GOT3 (cell line): ENCODE measurements at places on chromosomes 2 and 18.

- no peak for DNase-seq
Measured at GRCh38 chr18:9103376-9103873, 926 bp downstream of the NDUFV2 start.

GRCh38 chr2:206614811-206615210 lies 27.5 kb upstream of the FAM237A start:
- no peak for DNase-seq

DNA sequence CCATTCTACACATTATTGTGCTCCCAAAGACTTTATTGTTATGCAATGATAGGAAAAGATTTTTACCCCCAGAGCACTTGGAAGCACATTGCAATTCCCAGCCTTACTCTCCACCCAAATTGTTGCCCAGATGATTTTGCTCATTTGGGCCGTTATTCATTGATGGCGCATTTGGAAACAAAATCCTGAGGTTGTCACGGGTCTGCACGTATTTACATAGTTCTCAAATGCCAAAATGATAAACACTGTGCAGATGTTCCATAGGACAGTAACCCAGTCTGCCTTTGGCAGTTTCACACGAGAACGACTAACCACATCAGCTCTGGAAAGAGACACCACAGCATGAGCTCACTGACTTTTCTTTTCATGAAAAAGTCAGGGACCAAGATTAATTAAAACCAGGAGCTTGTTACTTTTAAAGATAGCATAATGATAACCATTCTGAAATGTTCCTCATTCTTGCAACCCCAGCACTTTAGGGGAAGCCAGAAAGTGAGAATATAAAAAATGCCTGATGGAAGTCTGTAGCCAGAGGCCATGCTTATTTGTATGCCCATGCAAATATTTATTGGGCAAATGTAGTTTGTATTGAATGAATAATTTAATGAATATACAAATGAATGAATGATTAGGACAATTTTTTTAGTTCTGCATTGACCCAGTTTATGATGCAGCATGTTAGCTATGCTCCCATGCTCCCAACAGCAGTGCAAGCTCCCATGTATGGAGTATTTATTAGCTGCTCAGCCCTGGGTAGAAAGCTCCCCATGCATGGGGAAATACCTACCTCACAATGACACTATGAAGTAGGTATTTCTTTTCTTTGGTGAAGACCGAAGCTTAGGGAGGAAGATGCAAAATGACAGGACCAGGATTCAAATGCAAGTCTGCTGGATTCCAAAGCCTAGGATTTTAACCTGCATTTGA lies 84.6 kb downstream of the MAIP1 start:
- no peak for DNase-seq

- DNase-seq, result no peak
Measured at GRCh38 chr2:31365348-31365747, 49.2 kb downstream of the XDH start.

GRCh38 chr2:40716879-40717278 lies 265.0 kb upstream of the SLC8A1 start:
- DNase-seq, result no peak

- DNase-seq, result no peak
Measured at GRCh38 chr2:96856776-96857666, 795 bp downstream of the ANKRD39 start.

DNA sequence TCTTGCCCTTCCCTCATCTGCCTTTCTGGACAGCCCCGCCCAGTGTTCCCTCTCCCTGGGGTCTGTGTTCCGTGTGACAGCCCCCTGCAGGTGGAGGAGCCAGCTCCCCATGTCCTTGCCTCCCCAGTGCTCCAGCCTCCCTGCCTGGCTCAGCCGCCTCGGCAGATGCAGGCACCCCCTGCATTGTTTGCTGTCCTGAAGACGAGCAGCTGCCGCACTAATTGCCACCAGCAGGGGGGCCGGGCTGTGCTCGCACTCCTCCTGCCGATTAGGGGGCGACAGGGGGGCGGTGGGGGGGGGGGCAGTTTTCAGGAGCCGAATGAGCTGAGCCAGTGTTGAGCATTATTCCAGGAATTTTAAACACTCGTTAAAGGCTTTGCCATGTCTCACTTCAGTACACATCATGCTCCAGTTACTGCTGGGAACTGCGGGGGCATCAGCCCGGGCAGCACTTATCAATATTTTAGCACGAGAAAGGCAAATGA lies 23.3 kb downstream of the SIX3 start:
- no peak for DNase-seq

DNA sequence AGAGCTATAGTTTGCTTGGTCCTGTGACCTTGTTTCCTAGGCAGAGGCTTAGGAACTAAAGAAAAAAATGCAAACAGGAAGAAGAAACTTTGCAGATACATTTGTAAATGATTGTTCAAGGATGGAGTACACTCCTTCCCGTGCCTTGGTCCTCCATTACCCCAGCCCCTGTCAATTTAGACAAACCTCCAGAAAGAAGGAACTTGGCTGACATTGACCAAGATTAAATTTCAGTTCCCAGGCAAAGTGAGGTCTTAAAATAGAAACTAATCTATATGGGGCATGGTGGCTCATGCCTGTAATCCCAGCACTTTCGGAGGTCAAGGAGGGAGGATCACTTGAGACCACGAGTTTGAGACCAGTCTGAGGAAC lies 179.9 kb upstream of the FN1 start:
- DNase-seq, result no peak

GRCh38 chr18:60873708-60874107 lies 459.5 kb upstream of the CDH20 start:
- no peak for DNase-seq

DNA sequence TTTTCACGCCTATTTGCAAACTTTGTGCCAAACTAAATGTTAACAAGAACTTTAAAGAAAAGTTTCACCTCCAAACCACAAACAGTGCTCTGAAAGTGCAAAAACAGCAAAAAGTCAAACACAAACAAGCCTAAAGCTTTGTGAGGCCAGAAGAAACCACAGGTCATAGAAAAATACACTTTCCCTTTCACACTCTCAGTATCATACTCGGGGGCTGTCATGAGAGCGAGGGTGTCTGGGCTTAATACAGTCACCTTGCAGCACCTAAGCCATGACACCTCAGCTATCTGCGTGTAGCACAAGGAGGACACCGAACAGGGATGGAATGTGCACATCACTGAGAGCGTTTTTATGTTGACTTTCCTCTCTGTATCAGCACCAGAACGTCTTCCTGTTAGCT lies 26.6 kb upstream of the SEH1L start:
- no peak for DNase-seq

- DNase-seq, result no peak
Measured at GRCh38 chr2:198004173-198004572, 199.8 kb downstream of the PLCL1 start.

GRCh38 chr2:60926741-60927552 lies 45.6 kb downstream of the REL start:
- no peak for DNase-seq

GRCh38 chr2:112493858-112494648 lies 12.1 kb downstream of the TTL start:
- no peak for DNase-seq

- no peak for DNase-seq
Measured at GRCh38 chr18:36809590-36810381, 19.0 kb downstream of the TPGS2 start.

DNA sequence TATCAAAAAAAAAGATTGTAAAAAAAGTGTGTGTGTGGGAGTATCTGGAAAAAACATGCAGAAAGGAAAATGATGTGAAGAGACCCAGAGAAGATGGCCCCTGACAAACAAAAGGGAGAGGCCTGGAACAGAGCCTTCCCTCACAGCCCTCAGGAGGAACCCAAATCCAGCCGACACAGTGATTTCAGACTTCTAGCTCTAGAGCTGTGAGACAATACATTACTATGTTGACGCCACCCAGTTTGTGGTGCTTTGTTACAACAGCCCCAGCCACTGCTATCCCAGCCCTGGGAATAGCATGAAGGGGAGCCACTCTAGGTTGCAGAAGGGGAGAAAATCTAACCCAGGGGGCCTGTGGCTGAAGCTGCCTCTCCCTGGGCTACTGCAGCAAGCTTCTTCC lies 59.0 kb upstream of the ZBTB7C start:
- no peak for DNase-seq

GRCh38 chr2:73822276-73822675 lies 6.5 kb upstream of the STAMBP start:
- DNase-seq, result no peak

DNA sequence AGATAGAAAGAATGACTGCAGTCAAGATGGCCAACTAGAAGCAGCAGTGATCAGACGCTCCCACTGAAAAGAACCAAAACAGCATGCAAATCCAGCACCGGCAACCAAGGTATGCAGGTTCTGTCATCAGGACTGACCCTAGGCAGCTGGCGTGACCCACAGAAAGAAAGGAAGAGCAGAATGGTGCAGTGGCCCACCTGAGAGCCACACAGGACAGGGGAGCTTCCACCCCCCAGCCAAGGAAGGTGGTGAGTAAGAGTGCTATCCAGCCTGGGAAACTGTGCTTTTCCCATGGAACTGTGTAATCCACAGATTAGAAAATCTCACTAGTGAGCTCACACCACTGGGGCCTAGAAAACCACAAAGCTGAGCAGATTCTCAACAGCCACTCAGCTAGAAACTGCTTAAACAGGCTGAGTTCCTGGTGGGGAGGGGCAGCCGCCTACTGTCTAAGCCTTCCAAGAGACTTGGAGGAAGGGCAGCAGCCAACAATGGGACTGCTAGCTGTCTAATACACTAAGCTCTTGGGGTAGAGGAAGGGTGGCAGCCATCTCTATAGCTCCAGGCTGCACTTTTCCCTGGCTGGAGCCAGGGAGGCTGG lies 127.9 kb downstream of the EVA1A start:
- no peak for DNase-seq

DNA sequence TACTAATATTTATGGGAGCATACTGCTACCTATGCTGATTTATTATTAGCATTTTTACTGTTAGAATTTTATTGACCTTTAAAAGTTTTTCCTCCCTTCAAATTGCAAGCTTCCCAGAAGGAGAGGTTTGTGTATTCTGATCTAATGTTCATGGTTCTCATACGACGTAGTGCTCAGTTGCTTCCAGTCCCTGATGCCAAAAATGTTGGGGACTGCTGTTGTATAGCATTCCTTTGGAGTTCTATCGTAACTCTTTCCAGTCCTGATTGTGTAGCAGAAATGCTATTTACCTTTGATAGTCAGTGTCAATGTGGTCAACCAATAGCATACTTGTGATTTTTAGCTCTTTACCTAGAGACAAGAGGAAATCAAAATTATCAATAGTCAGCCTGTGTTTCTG lies 69.5 kb upstream of the ZSWIM2 start:
- no peak for DNase-seq

- no peak for DNase-seq
Measured at GRCh38 chr2:29117636-29118303, 2.6 kb downstream of the CLIP4 start.

- peak; percentile 3 for DNase-seq
Measured at GRCh38 chr18:46073474-46074331, 1.6 kb upstream of the PSTPIP2 start.

DNA sequence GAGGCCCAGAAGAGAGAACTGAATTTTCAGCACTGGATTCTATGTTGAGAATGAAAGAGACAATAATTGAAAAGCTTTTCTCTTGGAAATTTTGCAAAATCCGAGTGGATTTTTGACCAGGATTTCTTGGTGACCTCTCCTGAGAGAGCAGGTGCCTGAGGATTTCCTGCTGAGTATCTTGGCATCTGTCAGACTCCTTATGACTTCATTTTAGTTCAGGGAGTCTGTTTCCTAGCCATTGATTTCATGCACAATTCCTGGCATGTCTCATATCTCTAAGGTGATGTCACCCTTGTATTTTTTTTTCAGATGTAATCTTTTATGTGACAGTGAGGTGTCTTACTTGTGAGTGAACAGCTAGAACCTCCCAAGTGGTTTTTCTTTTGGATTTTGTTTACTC lies 195.9 kb downstream of the NEDD4L start:
- DNase-seq, result no peak

DNA sequence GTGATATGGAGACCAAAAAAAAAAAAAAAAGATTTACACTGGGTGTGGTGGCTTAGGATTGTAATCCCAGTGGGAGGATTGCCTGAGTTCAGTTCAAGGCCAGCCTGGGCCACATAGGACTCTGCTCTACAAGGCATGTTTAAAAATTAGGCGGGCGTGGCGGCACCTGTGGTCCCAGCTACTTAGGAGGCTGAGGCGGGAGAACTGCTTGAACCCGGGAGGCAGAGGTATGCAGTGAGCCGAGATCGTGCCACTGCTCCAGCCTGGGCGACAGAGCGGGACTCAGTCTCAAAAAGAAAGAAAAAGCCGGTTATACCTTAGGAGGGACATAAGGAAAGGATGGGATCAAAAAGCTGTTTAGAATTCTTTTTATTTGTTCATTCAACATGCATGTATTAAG lies 707 bp upstream of the SPDYA start:
- DNase-seq, result no peak

GRCh38 chr2:69087912-69088240 lies 74.9 kb downstream of the ANTXR1 start:
- no peak for DNase-seq

DNA sequence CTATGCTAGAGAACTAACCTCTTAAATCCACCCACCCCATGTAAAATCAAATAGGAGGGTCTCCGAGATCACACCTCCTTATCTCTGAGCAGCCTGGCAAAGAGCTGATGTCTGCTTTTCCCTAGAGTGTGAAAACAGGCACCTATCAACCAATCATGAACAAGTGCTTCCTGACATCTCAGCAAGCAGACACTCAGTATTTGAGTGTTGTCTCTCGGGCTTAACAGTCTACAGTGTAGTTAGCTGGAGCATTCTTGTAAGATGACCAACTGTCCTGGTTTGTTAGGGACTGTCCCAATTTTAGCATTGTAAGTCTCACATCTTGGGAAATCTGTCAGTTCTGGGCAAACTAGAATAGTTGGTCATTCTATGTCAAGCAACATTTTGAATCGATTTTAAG lies 26.4 kb downstream of the MARCHF4 start:
- no peak for DNase-seq

GRCh38 chr2:96618596-96619283 lies 19.4 kb downstream of the KANSL3 start:
- DNase-seq, result no peak

DNA sequence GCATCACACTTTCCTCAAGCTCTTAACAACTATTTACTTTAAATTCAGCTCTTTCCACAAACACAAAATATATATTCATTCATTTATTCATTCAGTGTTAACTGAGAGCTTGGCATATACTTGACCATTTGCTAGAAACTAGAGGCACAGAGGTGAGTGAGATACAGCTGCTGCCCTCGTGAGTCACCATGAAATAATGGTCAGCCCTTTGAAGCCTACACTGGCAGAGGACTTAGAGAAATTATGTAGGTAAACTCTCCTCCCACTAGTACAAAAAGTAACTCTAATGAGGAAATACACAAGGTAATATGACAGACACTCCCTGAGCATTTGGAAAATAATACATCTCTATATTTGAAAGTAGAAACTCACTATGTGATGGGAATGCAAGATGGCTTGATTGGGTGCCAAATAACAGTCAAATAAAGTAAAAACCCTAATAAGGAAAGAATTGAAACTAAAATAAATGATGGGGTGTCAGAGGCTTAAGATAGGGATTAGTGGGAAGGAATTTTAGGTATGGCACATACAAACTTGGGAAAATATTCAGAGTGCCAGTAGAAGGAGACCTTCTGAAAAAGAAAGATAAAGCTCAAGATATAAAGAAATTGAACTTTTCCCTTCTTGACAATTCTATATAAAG lies 61.1 kb downstream of the ANTXR1 start:
- DNase-seq, result no peak
